IPS DF 19.7 (cell line): ENCODE measurements at places on chromosomes 11 and 22.

DNA sequence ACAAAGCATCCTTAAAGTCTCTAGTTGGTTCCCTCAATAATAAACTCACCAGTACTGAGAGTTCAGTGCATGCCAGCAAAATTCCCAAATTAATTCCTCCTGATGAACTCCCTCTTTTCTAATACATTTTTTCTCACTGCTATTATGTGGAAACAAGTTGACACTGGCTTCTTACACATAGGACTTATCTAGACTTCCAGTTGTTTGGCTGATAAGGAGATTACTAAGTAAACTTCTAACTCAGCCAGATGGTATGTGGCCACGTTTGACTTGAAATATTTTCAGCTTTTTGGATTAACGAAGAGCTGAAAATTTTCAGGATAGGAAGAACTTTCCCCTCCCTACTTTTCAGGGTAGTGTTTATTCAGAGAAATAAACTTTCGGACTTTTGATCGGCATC lies 1154.2 kb upstream of the TENM4 start:
- DNase-seq = no peak

DNA sequence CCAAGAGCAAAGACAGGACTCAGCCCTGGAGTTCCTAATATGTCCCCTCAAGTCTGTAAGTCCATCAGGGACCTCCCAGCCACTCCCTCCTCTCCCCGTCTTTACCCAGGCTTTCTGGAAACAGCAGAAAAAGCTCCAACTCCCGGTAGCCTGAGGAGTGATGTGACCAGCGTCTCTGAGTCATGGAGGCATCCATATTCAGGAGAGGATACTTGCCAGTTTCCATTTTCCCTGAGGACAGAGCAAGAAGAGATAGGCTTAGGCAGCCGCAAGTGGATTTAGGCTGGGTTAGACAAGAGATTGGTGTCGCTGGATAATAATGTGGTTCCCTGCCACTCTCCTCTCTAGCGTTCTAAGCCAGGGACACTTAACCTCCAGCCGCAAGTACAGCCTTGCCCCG lies 206.6 kb downstream of the GRIK4 start:
- DNase-seq = no peak

GRCh38 chr11:75891947-75892739 lies 77.1 kb downstream of the UVRAG start:
- no peak for DNase-seq

DNA sequence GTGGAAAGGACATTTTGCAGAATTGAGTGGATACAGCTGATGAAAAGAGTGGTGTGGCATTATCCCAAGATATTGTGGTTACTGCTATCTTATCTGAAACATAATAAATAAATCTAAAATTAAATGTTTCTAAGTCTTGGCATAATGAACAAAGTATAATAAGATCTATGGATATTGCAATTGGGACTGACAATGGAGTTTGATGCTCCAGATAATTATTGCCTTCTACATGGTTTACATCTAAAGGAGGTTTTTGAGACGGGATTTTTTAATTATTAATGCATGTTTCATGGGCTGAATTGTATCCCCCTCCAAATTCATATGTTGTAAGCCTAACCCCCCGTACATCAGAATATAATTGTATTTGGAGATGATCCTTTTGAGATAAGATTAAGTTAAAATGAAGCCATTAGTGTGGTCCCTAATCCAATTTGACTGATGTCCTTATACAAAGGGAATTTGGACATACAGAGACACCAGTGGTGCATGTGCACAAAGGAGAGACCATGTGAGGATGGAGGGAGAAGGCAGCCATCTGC lies 198.5 kb downstream of the MSANTD4 start:
- DNase-seq = no peak

DNA sequence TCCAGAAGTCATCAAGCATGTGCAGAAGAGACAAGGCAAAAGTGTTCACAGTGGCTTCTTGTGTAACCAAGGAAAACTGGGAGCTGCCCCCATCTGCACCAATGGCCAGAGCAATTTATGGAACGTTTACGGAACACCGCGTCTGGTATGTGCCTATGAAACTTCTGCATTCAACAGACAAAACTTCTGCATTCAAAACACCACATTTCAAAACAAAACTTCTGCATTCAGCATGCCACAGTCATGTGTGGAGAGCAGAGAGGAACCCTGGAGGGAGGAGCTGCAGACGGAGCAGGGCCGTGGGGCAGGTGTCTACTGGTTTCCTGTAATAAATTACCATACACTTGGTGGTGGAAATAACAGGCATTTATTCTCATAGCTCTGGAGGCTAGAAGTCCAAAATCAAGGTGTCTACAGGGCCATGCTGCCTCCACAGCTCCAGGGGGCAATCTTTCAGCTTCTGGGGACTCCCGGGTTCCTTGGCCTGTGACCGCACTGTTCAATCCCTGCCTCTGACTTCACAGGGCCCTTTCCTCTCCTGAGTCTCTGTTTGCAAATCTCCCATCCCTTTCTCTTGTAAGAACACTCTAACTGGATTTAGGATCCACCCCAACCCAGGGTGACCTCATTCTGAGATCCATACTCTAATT lies 32.2 kb downstream of the RPL3 start:
- DNase-seq = no peak

- no peak for DNase-seq
Measured at GRCh38 chr11:18578975-18579598, 9.4 kb downstream of the UEVLD start.

DNA sequence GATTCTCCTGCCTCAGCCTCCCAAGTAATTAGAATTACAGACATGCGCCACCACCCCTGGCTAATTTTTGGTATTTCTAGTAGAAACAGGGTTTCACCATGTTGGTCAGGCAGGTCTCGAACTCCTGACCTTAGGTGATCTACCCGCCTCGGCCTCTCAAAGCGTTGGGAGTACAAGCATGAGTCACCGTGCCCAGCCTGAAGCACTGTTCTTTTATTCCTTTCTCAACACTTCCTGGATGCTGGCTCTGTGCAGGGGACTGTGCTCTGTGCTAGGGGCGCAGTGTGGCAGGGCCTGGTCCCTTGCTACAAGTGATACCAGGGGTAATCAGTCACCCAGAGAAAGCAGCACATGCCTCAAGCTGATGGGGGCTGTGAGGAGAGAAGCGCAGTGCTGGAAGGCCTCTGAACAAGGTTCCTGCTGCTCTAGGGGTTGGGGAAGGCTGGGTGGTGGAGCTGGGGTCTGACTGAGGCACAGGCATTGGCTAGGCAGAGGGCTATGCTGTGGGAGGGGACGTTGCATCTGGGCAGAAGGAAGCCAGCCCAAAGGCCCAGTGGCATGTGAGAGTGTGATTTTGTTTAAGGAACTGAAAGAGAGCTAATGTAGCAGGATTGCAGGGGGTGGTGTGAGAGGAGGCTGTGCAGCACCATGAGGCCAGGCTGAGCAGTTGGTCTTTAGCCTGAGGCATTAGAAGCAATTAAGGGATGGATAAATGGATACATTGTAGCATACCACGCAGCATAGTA lies 42.5 kb downstream of the CABIN1 start:
- no peak for DNase-seq

- no peak for DNase-seq
Measured at GRCh38 chr11:73283276-73284000, 11.3 kb downstream of the P2RY6 start.

- DNase-seq = no peak
Measured at GRCh38 chr11:35539781-35540281, 14.4 kb upstream of the PAMR1 start.

DNA sequence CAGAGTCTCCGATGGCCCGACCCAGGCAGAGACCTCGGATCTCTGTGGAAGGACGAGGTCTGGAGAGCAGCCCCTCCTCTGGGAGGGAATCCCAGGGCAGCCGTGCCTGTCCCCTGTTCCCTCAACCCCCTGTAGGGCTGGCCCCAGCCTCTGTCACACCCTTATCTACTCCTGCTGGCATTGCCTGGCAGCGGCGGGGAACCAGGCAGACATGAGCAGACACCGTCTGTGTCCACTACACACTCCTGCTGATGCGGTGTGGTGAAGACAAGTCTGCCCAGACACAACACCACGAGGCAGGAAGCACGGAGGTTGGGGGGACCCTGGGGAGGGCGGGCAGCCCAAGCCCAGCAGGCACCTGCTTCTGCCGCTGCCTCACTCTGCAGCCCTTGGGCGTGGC lies 52.5 kb upstream of the A4GALT start:
- DNase-seq = no peak

- no peak for DNase-seq
Measured at GRCh38 chr22:25419247-25420113, 145.0 kb upstream of the GRK3 start.

- DNase-seq = no peak
Measured at GRCh38 chr11:132054822-132055221, 684.4 kb downstream of the NTM start.

DNA sequence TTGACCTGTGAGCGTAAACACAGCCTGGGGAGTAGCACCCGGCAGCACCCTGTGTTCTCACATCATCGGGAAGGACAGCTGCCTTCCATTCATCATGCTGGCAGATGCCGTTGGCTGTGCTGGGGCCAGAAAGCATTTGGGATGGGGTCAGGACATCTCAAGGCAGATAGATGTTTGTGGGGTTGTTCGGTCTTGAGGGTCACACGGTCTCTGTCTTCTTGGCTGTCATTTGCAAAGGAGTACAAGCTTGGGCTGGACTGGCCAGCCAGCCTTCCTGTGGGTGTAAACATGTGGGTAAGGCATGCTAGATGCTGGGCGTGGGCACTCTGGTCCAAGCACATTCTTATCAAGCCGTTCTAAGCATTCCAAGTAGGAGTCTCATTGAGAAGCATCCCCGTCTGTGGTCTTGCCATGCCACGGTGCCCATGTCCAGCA lies 81.4 kb downstream of the TBC1D22A start:
- DNase-seq = no peak

- no peak for DNase-seq
Measured at GRCh38 chr11:120390585-120390922, 54.3 kb downstream of the ARHGEF12 start.

DNA sequence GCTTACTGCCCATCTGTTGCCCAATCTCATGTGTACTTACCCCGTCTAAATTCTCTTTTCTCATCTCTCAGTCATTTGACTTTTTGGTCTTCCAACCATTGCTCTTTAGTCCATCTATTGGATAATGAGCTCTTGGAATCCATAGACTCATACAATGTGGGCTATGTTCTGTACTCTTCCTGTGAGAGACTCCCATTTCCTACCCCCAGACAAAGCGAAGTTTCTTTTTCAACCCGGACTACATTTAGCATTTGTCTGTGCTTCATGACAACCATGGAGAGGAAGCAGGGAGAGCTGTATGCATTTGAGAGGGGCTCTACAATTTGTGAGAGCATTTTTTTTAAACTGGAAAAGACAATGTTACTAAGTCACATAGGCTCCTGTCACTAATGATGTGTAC lies 4.0 kb upstream of the ARHGAP42 start:
- no peak for DNase-seq

DNA sequence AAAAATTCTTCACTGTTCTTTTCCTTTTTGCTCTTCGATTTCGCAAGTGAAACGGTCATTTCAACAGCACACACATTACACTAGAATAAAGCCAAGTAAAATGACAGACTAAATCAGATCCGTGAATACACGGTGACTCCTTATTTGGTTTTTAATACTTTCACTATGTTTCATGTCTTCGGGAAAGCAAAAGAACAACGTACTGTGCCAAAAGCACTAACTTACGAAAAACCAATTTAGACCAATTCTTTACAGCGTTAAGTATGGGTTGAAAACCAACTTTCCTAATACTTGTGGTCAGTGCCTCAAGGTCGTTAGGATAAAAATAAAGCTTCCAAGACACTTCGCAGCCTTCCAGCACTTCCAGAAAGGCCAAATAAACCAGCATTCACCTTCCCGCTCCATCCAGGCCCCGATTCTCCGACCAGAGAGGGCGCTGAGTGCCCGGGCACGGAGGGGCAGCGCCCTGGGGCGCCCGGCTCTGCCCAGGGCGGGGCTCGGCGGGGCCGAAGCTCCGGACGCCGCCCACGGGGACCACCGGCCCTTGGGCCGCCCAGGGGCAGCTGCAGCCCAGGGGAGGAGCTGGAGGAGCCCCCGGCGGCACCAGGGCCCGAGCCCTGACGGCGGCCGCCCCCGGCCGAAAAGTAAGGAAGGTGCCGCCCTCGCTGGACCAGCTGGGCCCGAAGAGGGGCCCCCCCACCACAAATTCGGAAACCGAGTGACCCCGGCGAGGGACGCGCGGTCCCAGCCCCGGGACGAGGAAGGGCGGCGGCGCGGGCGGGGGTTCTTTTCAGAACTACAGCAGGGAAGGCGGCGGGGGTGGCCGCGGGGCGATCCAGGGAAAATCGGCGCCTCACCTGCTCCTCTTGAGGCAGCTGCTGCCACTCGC lies 499 bp downstream of the ATL3 start:
- DNase-seq = no peak

DNA sequence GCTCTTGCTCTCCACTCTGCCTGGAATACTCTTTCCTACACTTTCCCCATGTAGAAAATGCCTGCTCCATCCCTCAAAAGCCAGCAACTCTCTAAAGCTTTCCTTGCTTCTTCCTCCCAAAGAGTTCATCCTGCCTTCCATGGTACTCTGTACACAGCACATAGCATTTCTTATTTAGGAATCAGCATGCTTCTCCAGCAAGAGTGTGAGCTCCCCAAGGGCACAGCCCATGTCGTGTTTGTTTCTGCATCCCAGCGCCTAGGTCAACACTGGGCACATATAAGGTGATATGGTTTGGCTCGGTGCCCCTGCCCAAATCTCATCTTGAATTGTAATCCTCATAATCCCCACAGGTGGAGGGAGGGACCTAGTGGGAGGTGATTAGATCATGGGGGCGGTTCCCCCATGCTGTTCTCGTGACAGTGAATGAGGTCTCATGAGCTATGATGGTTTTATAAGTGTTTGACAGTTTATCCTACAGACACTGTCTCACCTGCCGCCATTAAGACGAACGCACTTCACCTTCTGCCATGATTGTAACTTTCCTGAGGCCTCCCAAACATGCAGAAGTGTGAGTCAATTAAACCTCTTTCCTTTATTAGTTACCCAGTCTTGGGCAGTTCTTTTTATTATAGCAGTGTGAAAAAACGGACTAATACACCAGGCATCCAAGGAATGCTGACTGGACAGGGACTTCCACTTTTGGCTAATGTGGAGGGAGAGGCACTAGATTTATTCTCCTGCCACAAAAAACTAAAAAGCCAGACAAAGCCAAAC lies 8.2 kb downstream of the VPS37C start:
- no peak for DNase-seq
